ENCODE measurements at places on chromosomes 2 and 18.

DNA sequence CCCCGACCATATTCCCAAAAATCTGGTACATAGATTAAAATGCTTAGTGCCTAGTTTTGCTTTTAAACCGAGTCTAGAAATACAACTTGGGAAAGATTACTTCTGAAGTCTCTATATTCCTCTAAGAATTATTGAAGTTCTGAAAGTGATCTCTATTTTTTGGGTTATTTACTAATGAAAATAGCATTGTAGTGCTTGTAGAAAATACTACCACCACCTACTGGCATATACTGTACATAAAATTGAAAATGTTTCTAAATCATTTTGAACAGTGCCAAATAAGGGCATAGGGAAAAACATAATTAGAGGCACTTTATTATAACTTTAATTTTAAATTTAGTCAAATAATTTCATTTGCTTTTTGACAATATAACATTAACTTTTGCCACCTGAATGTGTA, 1399.6 kb upstream of the ZEB2 start:
- DNase-seq = no peak

- no peak for DNase-seq
Measured at GRCh38 chr18:21664069-21664468, 40.5 kb downstream of the ABHD3 start.

- DNase-seq = no peak
Measured at GRCh38 chr2:136306836-136307235, 188.9 kb upstream of the CXCR4 start.

- DNase-seq = no peak
Measured at GRCh38 chr18:23203891-23204432, 68.7 kb downstream of the CABLES1 start.

- no peak for DNase-seq
Measured at GRCh38 chr2:100796499-100797100, 23.3 kb upstream of the NPAS2 start.

GRCh38 chr18:48293954-48294898, 115.0 kb downstream of the ZBTB7C start:
- no peak for DNase-seq

DNA sequence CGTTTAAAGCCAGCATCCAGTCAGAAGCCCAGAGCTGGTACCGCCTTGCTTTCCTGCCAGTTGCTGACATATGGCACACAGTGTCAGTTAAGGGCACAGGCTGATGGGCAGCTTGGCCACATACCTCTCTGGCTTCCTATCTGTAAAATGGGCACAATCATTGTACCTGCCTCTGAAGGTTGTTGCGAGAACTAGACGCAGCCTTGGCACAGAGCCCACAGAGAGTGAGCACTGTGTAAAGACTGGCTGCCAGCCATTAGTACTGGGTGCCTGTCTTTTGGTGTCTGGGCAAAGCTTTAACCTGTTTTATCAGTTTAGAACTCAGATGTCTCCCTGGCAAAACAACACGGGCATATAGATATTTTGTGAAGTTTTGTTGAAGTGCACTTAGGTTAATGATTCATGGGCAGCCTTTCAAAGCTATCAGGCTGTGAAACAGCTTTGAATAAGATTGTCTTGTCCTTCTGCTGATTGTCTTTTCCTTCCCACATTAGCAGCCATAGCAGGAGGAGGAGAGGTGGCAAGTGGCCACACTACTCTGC, 269.5 kb downstream of the NEDD4L start:
- DNase-seq = no peak

DNA sequence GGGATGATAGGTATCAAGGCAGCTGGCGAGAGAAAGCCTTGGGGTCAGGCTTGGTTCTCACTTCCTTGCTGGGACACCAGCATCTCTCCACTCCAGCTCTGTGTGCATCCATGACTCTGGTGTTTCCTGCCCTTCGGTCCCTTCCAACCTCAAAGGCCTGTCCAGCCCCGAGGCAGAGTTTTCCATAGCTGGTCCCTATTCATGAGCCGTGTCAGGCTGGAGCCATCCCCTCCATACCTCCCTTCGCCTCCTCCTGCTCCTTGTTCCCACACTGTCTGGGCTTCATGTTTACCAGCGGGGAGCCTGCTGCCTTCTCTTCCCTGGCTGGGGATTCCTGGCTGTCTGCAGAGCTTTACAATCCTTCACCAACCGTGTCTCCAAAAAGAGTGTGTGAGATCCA, 51.2 kb downstream of the DYSF start:
- DNase-seq = no peak

DNA sequence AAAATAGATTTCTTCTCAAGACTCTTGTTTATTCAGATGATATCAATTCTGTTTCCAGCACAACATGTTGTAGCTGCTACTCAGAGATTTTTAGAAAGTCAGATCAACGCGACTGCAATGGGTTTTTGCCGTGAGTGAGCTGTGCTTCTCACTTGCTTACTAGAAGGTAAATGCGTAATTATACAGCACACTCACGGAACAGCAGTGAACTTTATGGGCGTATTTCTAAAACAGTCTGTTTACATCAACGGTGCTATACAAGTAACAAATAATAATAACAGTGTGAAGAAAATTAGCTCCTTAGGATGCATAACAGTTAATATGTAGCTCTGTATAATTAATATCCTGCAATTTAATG, 533.6 kb downstream of the RNF144A start:
- DNase-seq = peak; percentile 55

- no peak for DNase-seq
Measured at GRCh38 chr2:111186933-111187332, 66.2 kb downstream of the BCL2L11 start.

DNA sequence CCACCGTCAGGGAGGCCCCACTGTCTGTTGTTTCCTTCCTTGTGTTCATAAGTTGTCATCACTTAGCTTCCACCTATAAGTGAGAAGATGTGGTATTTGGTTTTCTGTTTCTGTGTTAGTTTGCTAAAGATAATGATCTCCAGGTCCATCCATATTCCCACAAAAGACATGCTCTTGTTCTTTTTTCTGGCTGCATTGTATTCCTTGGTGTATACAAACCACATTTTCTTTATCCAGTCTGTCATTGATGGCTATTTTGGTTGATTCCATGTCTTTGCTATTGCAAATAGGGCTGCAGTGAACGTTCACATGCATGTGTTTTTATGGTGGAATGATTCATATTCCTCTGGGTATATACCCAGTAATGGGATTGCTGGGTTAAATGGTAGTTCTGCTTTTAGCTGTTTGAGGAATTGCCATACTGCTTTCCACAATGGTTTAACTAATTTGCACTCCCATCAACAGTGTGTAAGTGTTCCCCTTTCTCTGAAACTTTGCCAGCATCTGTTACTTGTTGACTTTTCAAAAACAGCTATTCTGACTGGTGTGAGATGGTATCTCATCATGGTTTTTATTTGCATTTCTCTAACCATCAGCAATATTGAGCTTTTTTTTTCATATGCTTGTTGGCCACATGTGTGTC, 156.6 kb upstream of the NOSTRIN start:
- DNase-seq = no peak

- no peak for DNase-seq
Measured at GRCh38 chr2:207321514-207321913, 155.8 kb upstream of the KLF7 start.

DNA sequence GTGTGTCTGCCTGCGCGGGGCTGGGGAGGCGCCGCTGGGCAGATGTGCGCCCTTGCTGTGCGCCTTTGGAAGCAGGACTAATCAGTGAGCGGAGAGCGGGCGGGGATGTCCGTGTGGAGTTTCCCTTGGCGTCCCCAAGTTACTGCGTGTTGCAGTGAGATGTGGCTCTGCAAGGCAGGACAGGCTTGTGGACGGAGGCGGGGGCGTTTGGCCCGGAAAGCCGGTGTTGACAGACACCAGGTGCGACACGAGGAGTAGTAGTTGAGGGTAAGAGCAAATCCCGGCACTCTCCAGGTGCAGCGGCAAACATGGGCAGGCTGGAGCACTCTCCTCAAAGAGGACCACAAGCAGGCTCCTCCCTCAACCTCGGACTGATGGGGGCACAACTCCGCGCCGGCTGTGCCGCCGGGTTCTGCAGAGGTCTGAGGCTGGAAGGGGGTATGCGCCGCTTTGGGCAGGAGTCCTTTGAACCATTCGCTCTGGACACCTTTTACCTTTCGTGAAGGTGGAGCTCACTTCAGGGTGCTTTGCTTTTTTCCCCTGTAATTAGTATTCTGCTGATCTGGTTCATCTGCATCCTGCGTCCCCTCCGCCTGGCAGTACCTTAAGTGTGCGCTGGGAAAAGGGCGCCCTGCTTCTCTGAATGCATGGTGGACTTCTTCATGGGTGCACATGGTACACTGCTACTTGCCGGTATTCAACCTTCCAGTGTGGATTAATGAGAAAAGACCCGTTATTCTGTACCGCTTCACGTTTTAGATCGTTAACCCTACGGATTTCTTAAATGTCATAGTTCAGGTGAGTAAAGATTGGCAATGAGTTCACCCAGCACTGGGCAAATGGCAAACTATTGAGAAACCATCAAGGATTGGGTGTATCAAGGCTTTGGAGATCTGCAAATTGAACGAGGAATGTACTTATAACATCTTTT, 608 bp downstream of the CDH7 start:
- DNase-seq = no peak

GRCh38 chr2:174198846-174199564, 49.3 kb downstream of the OLA1 start:
- DNase-seq = no peak

DNA sequence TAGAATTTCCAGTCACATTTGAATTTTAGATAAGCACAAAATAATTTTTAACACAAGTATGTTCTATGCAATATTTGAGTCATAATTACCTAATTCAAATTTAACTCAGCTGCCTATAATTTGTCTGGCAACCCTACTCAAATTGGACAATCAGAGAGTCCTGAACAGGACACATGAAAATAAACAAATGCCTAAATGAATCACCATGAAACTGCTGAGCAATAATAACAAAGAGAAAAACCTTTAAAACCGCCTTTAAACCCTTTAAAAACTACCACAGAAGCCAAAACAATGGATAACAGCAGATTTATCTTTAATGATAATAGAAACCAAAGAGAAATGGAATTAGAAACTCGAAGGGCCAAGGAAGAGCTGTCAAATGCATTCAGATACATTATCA, 39.5 kb downstream of the ARL4C start:
- DNase-seq = no peak

- no peak for DNase-seq
Measured at GRCh38 chr18:816869-817268, 4.8 kb upstream of the YES1 start.

DNA sequence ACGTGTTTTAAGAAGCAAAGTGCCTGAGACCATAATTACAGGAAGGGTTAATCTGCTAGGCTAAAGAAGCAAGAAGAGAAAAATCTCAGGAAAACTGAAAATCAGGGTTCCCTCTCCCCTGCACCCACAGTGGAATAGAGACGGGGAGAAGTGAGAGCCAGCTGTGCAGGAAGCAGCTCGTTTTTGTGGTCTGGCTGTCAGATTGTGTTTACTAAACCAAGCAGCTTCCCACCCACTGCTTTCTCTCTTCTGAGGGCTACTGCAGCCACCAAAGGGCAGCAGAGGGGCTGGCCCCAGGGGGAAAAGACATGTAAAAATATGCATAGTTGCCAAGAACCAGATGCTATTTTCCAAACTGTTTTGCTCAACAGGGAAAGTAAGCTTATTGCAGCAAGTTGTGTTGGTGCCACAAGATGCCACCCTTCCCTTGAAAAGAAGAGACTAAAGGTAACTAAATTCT, 72.6 kb upstream of the THUMPD2 start:
- DNase-seq = no peak

- DNase-seq = no peak
Measured at GRCh38 chr2:222930862-222931261, 70.0 kb downstream of the ACSL3 start.

DNA sequence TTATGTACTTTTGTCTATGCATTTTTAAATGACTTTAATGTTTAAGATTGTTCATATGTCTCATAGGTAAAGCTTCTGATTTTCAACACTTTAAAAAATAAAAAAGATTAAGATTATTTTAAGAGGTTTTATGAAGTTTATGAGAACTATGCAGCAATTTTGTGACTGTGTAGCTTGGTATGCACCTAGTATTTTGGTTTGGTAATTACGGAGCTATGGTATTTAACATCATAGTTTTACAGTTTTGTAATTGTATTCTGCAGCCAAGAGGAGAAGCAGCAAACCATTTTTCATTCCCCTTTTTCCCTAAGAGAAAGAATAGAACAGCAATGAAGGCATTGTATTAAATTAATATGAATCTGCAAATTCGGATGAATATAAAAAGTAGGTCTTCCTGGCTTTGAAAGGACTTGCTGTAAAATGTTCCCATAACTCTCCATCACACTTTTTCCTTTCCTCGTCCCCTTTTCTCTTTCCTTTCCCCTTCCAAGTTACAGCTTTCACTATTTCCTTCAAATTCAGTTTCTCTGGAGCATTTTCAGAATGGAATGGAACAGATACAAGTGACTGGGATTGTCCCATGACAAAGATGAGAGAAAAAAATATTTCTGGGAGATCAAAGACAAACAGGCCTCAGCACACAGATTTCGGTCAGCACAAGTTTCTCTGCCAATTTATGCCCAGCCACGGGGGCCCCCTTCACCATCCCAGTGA, 26.1 kb upstream of the PIEZO2 start:
- no peak for DNase-seq

GRCh38 chr2:233152541-233152940, 92.4 kb downstream of the INPP5D start:
- DNase-seq = no peak

DNA sequence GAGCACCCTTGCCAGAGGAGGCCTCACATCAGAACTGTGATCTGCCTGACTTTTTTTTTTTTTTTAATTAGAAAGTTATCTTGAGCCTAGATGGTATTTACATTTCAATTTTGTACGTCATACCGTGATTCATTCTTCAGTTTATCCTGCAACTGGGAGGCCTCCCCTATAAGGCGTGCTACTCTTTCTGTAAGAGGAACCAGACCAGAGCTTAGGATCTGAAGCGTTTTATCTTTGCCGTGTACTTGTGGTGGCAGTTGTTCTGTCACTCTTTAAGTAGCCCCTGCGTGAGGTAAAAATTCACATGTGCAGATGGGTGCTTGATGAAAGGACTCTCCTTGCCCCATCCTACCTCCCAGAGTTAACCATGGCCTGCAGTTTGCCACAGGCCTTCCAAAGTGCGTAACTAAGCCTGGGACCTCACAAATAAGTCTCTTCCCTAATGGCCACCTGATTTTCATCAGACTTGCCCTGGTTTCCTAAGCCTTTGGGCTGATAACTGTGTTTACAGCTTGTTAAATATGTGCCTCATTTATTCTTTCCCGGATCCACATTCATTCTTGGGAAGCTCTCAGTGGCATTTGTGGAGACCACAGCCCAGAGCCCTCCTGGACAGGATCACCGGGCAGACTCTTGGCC, 96.0 kb downstream of the MTCL1 start:
- no peak for DNase-seq

- DNase-seq = no peak
Measured at GRCh38 chr2:8550481-8550880, 131.4 kb upstream of the ID2 start.

GRCh38 chr2:99881901-99882591, 260.3 kb downstream of the AFF3 start:
- DNase-seq = no peak

- no peak for DNase-seq
Measured at GRCh38 chr2:150204451-150204850, 283.0 kb downstream of the RND3 start.

DNA sequence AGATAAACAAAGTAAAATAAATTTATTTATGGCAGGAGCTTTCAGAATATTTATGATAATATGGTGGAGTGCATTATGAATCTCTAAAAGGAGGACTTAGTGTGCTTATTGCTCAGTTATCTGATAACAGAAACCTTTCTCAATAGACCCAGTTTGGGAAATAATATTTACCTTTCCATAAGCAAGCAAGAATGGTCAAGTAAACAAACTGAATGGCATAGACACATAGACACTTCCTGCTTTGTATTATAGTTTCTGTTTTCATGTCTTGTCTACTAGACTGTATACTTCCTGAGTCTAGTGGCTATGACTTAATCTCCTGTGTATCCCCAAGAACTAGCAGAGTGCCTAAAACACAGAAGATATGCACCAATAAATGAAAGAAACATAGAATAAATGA, 87.8 kb downstream of the UPP2 start:
- no peak for DNase-seq

Data from stimulated activated CD4-positive, alpha-beta T cell treated with anti-CD3 and anti-CD28 coated beads, Interleukin-1b, Interleukin-23, amount 100 ng/mL, for 48 hours (primary cell).